ENCODE measurements at places on chromosomes 2 and 18.
A peak's percentile ranks its signal among the peaks of the same experiment; 100 is the strongest.

GRCh38 chr2:46679761-46680160 lies 200.4 kb downstream of the TMEM247 start:
- DNase-seq: no peak

DNA sequence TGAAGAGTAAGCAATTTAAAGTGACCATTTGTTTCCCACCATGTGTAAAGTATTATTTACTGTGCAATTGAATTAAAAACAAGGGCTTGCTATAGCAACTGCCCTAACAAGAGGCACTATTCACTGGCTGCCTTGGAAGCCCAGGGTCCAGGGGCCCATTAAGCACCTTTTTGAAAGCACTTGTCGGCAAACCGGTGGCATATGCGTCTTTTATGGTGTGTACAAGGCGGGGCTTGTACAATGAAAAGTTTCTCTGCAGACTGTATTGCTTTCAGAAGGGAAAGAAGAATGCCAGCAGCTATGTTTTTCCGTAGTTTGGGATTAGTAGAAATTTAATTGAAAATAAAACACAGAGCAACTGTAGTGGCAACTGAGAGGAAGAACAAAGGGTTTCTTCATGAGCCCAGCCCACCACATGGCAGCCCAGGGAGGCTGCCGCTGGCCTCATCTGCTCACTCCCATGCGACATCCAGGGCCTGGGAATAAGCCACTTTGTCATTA lies 279.5 kb upstream of the PARD3B start:
- no peak for DNase-seq

GRCh38 chr2:100104718-100105677 lies 37.4 kb downstream of the AFF3 start:
- DNase-seq: peak; percentile 35

DNA sequence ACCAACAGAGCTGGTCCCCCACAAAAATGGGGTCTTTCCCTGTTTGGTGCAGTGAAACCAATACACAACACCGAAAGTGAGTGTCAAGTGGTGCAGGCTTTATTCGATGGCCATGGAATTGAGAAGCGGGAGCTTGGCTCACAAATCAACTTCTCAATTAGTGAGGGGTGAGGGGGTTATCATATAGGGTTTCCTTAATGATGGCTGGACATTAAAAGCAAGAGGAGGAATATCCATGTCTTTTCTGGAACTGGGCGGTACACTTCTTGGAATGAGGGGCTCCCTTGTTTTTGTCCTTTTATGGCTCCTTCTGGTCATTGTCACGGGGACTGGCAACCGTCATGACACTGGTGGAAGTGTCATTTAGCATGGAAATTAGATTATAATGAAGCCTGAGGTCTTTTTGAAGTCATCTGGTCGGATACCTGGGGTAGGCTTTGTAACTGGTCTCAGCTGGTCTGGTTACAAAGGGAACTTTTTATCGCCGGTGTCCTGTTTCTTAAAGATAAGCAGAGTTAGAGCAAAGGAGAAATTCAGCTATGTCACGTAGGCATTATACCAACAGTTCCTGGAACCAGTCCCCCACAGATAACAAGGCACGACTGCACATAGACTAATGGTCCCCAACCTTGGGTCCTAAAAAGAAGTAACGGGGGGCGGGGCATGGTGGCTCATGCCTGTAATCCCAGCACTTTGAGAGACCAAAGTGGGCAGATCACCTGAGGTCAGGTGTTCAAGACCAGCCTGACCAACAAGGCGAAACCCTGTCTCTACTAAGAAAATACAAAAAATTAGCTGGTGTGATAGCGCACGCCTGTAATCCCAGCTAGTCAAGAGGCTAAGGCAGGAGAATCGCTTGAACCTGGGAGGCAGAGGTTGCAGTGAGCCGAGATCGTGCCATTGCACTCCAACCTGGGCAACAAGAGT lies 93.5 kb upstream of the NDUFV2 start:
- peak; percentile 100 for DNase-seq

GRCh38 chr18:69000366-69000765 lies 202.5 kb downstream of the CCDC102B start:
- DNase-seq: no peak

GRCh38 chr2:101763496-101764333 lies 66.2 kb downstream of the MAP4K4 start:
- no peak for DNase-seq

- DNase-seq: peak; percentile 23
Observed at GRCh38 chr18:36468161-36468560, 170.6 kb downstream of the FHOD3 start.

DNA sequence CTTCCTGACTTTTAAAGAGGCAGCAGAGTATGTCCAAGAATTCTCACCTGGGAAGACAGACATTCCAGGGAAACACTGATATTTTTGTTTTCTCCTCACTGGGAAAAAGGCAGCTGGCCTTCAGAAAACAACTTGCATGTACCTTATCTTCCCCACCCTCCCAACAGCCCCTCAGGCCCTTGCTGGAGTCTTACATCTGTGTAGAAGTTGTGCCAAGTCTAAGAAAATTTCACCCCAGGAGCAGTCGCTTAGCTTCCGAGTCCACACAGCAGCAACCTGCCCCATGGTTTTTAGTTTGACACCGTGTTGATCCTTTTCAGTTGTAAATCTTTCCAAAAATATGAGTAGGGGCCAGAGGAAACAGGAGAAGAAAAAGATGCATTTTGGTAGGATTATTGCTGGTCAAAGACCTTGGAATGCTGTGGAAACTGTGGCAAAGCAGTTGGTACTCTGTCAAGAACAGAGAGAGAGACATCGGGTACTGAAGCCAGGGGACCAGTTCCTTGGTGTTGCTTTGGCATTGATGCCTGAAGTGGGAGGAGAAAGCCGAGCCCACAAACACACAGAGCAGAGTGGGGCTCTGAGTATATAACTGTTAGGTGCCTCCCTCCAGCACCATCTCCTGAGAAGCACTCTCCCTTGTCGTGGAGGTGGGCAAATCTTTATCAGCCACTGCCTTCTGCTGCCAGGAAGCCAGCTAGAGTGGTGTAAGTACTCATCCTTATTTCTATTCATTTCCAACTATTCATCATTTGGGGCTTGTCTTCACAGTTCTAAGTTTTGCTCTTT lies at the start of gene SLC14A1:
SLC14A1 (plus strand) TSS at position 615 of the 789 bp plus-strand sequence. CDS start 6,140 bp downstream, outside the sequence.
- no peak for DNase-seq

DNA sequence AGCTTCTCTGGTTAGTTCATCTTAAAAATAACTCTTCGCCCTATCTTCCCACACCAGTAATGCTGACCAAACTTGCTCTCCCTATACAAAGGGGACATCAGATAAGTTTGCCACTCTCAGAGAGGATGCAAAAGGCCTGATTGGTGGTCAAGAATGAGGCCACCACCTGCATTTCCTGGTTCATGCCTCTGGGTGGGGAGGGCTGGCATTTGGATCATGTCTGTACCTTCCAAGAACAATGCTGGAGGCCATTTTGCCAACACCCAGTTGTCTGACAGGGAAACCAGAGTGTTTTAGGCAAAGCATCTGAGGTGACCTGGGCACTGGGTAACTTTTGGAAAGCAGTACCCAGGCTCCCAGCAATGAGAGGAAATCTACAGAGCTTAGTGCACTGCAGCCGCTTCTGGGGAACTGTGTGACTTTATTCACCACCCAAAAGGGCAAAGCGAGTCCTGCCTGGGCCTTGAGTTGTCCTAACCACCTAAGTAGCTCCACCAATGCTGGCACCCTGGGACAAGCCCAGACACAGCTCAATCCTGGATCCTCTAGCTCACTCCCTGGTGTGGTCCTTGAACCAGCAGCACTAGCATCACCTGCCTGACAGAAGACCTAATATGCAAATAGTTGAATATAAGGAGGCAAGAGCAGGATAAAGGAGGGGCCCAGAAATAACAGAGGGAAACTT lies 35.1 kb downstream of the CAPN13 start:
- no peak for DNase-seq

DNA sequence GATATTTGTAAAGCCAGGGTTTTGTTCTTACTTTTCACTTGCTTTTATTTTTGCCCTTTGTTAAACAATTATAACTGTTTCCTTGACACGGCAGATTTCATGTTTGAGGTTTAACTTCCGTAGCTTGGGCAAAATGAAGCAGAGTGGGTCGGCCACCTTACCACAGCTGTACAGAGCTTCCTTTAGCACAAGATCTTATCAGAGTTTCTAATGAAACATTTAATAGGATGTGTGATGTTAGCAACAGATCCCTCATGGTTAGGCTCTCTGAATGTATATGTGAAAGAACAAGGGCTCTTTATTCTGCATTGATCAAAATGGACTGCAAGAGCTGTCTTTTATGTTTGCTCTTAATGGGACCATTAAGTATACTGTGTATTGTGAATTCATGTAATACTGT lies 22.3 kb downstream of the RNF125 start:
- DNase-seq: no peak

DNA sequence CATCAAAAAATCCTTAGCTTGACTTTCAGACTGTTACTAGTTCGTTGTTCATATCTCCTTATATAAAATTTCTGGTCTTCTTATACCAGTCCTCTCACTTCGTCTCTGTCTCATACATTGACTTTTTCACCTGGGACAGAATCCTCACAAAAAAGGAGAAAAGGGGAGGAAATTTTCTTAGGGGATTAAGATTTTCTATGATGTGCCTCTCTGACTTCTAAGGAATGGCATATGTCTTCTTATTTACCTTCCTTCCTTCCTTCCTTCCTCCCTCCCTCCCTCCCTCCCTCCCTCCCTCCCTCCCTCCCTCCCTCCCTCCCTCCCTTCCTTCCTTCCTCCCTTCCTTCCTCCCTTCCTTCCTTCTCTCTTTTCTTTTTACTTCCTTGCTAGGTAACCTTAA lies 27.9 kb downstream of the KCNE4 start:
- no peak for DNase-seq
